ENCODE measurements at places on chromosomes 12 and 14. TPM values are rescaled to one million over a fixed set of nuclear protein-coding genes. Genes with fewer than 3 reads are reported as not detected.
A peak's percentile ranks its signal among the peaks of the same experiment; 100 is the strongest.

The ADAMTS20 gene
- total RNA-seq: 0.09 TPM

The ACSM4 gene
- not detected for total RNA-seq

DNA sequence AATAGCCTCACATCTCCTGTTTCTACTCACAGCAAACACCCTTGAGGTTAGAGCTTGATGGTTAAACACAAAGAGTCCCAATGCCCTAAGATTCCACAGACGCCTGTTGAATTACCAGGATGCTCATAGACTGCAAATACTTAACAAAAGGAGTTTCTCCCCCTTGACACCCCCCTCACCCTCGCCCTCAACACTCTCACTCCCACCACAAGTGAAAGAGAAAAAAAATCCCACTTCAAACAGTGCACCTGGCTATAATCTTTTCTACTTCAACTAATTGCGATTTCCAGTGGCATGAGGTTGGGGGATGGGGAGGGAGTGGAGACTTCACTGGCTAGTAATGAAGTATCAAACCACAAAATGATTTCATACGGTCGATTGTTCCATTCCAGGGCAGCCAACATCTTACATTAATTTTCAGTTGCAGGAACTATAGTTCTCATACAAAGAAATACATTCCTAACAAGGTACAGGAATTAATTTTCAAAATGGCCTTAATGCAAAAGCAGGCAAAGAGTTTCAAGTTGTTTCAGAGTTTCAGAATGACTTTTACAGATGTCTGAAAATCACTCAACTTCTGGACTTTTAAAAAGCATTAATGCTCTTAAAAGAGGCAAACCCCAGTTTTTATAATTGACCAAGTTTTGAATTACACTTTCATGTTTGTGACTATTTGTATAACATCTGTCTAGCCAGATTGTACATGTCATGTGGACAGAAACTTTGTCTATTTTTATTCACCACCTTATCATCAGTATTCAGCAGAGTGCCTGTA is 390.7 kb downstream of the C12orf75 start:
- DNase-seq: no peak

DNA sequence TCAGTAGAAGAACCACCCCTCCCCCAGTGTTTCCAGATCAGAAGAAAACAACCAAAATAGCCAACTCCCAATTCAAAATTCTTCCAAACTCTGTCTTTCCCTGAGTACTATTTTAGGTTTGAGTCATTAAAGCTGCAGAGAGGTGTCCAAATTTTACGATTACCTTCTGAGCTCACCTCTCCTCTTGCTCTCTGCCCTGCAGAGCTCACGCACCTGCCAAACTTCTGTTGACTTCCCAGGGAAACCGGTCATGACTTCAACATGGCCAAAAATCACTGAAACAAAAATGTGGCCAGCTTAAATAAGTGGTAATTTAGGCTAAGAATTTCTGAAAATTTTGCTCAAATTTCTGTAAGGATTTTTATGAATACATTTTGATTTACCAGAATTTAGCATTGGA is 70.9 kb upstream of the OTX2 start:
- no peak for DNase-seq

DNA sequence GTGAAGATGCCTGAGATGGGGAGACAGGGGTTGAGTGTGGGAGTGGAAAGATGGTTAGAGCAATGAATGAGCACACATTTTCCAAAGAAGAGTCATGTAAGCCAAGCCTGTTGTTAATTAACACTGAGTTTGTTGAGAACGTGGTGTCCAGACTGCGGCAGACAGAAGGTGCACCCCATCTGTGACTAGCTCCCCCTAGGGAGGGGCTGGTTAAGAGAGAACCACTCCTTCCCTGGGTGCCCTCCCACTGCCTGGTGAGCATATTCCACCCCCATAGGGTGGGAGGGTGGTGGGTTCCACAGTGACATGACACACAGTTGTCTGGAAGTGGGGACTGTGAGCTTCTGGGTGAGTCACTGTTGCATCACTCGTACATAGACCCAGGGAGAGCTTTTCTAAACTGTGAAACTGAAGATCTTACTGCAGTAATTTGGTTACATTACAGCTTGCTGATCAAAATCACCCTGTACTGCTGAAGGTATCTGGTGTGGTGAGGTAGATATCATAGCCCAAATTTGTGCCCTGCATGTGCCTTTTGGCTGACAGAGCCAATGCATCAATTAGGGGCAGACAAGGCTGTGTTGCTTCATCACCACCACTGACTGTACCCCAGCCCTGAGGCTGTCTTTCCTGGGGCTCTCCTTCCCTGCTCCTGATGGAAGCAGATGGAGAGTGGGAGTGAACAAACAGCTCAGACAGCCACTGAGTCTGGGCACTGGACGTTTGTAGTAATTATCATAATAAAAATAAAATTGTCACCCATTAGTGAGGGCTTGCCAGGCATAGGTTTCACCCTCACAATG is 150.9 kb downstream of the EMP1 start:
- peak; percentile 60 for DNase-seq

DNA sequence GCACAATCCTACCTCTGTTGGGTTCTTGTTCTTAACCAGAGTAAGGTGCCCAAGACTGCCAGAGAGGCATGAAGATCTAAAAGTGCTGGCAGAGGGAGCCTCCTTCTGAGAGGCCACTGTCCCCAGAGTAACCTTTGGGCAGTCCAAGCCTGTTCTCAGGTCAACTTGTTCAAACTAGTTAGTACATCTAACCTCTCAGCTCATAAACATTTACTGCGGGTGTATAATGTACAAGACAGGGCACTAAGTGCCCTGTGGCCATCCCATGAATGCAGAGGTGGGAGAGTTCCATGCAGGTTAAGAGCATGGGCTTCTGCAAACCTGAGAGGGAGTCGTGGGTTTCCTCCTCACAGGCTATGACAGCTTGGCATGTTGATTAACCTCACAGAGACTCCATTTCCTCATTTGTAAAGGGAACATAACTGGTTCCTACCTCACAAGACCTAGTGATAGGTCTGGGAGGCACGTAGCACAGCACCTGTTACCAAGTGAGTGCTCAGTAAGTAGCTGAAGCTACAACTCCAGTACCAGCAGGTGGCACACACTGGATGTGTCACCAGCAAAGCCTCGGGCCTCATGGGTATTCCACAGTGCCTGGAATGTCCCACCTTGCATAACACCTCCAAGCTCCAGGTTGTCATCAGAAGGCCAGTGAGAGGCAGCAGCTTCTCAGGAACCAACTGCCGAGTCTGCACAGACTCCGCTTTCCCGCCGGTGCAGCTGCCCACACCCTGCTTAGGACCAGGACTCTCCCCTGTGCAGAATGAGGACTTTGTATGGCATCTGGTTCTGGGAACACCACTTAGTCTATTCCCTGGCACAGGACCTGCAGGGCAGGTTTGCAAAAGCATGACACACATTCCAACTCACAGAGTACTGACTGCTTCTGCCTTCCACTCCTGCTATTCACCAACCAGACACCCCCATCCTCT is 4.4 kb downstream of the VDR start:
- DNase-seq: no peak

- no peak for DNase-seq
These were observed 23.1 kb upstream of the HELB start for GRCh38 chr12:66279123-66279712.

Data from dorsolateral prefrontal cortex (tissue), 122 donors.